Hindlimb muscle (tissue), 1 donor: ENCODE measurements at places on chromosomes 7 and 10. TPM values are rescaled to one million over a fixed set of nuclear protein-coding genes. Genes with fewer than 3 reads are reported as not detected.

Gene ARL5B
- 18.7 TPM for polyA plus RNA-seq

Gene CALCR
- polyA plus RNA-seq, result 11.0 TPM

Gene SPDYE8
- 0.41 TPM for polyA plus RNA-seq

Gene MMP21
- 0.27 TPM for polyA plus RNA-seq

Gene PRRT4
- 32.9 TPM for polyA plus RNA-seq

Gene SLC13A1
- not detected for polyA plus RNA-seq

Gene AMPH
- polyA plus RNA-seq, result 4.8 TPM

Gene COBL
- 145 TPM for polyA plus RNA-seq

Gene PHKG1
- 55.4 TPM for polyA plus RNA-seq

Gene EMX2
- polyA plus RNA-seq, result 9.0 TPM

Gene OR2A12
- not detected for polyA plus RNA-seq
